ENCODE measurements at places on chromosomes 4 and X.

DNA sequence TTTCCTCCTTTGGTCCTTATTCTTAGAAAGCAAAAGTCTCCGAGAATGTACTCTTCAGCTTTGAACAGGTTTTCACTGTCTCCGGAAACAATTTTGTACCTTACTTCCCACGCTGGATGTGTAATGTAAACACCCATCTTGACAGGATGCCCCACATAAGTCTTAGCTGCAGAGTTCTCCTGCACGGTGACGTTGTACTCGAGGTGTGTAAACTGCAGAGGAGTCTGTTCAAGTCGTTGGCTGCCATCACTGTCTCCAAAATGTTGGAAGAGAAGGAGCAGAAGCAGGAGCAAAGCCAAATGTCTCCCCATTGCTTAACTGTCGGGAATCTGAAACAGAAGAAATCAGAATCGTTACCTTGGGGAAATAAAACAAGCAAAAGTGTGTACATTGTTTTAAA is 14.1 kb downstream of the FAT1 start:
- DNase-seq, result no peak

GRCh38 chrX:100083211-100083610 is 326.9 kb downstream of the PCDH19 start:
- no peak for DNase-seq

GRCh38 chr4:181438641-181439040 is 804.6 kb upstream of the TENM3 start:
- no peak for DNase-seq

DNA sequence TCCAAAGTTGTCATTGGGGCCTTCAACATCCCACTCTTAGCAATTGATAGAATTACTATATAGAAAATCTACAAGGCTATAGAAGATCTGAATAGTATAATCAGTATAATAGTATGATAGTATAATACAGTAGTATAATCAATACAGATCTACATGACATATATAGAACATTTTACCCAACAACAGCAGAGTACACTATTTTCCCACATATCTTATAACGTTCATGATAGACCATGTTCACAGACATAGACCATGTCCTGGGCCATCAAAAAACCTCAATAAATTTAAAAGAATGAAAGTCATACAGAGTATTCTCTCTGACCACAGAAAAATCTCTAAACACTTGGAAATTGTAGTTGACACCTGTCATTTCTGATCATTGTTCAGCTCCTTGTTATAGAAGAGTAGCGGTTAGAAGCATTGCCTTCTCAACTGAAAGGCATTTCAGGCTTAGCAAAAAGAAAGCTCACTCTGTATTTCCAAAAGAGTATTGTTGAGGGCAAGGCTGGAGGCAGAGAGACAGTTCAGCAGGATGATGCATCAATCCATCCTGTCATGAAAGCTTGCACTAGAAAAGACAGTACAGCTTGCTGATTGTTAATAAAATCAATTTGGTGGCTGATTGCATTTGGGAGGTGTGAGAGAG is 38.8 kb upstream of the ARMCX5 start:
- no peak for DNase-seq

- DNase-seq, result no peak
These were observed 41.5 kb upstream of the ANXA3 start for GRCh38 chr4:78510108-78510507.

DNA sequence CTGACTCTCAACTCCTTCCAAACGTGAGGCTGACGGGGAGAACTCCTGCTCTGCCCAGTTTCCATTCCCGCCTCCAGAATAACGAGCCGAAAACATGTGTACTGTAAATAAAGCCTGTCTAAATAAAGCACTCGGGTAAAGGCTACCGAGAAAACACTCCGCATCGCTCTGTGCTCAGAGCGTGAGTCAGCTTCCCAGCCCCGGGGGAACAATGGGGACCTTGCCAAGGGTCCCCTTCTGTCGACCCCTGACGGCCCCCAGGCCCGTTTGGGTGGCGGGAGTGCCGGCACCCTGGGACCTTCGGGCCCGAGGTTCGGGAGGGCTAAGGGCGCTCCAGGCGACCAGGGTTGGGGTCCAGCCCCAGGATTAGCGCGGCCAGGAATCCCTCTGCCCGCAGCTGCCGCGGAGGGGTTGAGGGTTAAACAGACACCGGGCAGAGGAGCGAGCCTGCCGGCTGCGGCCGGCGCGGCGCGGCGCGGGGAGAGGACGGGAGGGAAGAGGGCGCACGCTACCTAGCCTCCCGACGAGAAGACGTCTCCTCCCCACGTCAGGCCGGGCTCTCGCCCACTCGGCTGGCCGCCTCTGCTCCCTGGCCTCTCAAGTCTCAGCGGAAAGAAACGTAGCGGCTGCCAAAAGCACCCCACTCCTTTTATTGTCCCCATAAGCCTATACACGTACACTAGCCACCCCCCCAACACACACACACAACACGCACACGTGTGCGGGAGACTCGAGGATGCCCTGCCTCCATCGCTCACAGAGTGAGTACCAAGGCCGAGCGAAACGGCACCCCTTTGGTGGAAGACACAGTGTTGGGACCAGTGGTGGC is 85.5 kb downstream of the BCOR start:
- DNase-seq, result no peak

GRCh38 chr4:68732653-68733466 is 62.4 kb upstream of the UGT2B15 start:
- DNase-seq, result no peak

DNA sequence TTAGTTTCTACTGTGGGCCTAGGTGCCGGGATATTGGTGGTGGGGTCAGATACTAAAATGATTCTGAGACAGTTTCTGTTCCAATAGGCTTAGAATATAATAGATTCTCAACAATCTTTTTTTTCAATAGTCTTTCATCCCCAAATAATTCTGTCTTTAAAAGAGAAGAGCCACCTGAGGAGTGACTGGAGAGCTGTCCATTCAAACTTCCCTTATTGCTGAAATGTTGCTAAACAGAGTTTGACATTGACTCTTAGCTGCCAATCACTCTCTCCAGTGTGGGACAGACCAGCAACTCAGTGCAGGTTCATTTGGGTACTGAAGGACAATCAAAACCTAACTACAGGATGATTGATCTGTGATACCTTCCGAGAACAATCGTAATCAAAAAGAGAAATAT is 12.4 kb upstream of the ADH7 start:
- no peak for DNase-seq

- no peak for DNase-seq
These were observed 4.1 kb upstream of the SOX3 start for GRCh38 chrX:140508958-140509357.

GRCh38 chrX:1358793-1359476 is 22.4 kb downstream of the IL3RA start:
- DNase-seq, result no peak

- DNase-seq, result no peak
These were observed 499.7 kb upstream of the POU3F4 start for GRCh38 chrX:83008415-83008814.

- no peak for DNase-seq
These were observed 89.3 kb downstream of the APBB2 start for GRCh38 chr4:41124916-41125548.

Measured in anterior cingulate cortex (tissue), 58 donors.